Fibroblast of the aortic adventitia (primary cell): ENCODE measurements at places on chromosomes 11 and 22.

DNA sequence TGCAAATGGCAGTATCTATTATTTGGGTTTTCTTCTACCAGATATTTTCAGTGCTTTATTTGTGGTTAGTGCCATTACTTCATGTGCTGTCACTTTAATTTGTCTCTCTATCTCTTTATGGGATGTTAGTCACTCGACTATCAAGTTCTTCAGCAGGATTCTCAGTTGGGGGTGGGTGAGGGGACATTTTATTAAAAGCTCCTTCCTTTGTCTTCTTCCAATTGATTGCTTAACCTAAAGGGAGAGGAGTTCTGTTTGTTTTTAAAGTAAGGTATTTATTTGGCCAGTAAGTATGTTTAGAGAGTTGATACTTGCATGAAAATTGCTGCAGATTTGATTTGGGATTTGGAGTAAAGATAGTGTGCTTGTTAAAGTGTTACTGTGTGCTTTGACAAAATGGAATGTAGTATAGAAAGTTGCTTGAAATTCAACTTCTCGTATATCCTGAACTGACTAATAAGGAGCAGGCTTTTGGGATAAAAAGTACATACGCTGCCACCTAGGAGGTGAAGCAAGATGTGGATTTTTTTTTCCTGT, 10.3 kb downstream of the YAP1 start:
- DNase-seq = peak; percentile 12

DNA sequence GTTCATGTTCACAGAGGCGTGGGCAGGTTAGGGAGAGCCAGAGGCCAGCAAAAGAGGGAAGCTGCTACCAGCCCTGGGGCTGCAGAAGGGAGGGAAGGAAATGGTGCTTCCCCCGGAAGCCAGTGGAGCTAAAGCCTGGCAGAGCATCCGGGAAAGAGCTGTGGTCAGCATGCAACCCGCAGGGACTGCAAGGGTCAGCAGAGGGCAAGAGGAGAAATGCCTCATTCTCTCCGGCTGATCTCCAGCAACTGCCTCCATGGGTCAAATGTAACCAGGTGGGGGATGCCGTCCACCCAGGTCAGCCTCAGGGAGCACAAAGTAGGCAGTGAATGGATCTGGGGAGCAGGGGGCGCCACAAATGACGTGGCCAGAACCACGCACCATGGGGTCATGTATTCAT, 36.9 kb upstream of the PRR5 start:
- DNase-seq = no peak

DNA sequence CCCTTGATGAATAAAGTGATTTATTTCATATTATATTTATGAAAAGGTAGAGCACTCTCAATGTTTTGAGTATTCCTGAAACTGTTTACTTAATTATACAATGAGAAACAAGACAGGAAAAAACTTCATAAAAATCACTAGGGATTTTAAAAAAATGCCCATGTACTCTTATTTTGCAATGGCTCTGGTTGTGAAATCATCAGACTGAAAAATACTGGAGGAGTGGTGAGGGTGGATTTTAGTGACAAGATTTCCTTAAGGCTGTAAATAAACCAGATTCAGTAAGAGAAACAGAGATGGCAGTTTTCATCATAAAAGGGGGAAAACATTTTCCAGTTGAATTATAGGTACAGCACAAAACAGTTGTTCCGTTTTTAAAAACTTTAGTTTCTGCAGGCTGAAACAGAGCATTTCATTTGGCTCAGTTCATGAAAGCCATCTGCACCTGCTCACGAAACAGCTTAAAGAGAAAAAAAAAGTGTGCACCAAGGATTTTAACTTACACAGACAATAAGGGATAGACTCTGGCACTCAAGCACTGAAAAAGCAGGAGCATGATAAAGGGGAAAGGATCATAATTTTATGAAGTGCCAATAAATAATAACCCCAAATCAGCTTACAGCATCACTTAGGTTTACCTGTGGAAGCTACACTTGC, 100.7 kb downstream of the MAML2 start:
- DNase-seq = peak; percentile 62

- no peak for DNase-seq
Observed at GRCh38 chr11:118895093-118896039, 11.7 kb downstream of the CXCR5 start.

DNA sequence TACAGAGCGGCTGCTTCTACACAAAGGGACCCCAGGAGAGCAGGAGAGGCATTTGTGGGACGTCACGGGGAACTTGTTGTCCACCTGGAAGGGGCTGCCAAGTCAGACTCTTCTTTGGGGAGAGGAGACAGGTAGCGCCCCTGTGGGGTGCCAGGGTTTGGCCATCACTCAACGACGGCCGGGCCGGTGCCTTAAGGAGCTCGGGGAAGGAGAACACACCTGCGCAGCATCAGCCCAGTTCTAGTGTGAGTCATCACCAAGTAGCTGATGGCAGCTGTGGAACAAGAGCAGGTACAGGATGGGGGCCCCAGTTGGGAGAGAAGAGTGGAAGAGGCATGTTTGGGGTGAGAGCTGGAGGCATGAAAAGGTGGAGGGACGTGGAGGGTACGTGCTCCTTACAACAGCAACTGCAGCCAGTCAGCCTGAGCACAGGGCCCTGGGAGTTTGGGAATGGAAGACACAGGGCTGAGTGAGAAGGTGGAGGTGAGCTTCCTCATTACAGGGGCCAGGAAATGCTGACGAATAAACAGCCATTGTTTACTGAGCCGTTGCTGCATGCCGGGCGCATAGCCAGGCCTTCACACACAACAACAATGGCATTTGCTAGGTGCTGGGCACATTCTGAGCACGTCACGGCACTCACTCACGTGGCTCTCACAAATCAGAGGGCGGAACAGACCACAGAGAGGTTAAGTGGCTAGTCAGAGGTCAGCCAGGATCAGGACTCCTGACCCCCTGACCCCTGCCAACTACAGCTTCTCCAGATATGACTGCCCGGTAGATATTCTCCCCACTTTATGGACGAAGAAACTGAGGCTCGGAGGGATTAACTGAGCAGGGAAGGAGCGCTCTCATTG, 29.1 kb upstream of the TP53I11 start:
- DNase-seq = no peak

- DNase-seq = peak; percentile 67
Observed at GRCh38 chr11:124586238-124586860, 16.6 kb downstream of the OR8A1 start.
